ENCODE measurements at places on chromosomes 2 and 18. TPM values are rescaled to one million over a fixed set of nuclear protein-coding genes. Genes with fewer than 3 reads are reported as not detected.

Gene G6PC2
- not detected for total RNA-seq

Gene KHK
- total RNA-seq, result 11.1 TPM

Gene INHBB
- total RNA-seq, result not detected

Gene EML6
- 1.2 TPM for total RNA-seq

Gene ABCG8
- total RNA-seq, result not detected

Gene BBS5
- total RNA-seq, result 1.4 TPM

Gene ZNF804A
- not detected for total RNA-seq

Gene DSC2
- not detected for total RNA-seq

Gene LGALSL
- 1.8 TPM for total RNA-seq

Gene IMPA2
- 17.5 TPM for total RNA-seq

All from activated naive CD4-positive, alpha-beta T cell treated with anti-CD3 and anti-CD28 coated beads, Interleukin-2, amount 10 ng/mL, durations not matched to agents 5 hours and 36 hours (primary cell).